Uterus (tissue), 4 donors: ENCODE measurements at places on chromosomes 13 and 19. TPM values are rescaled to one million over a fixed set of nuclear protein-coding genes. Genes with fewer than 3 reads are reported as not detected.

IZUMO2 gene
- not detected for total RNA-seq

CEACAM8 gene
- 0.51 TPM for total RNA-seq

RGS9BP gene
- not detected for total RNA-seq

TEX29 gene
- total RNA-seq: not detected

KCNRG gene
- total RNA-seq: 1.7 TPM

PSG11 gene
- not detected for total RNA-seq

SIGLEC5 gene
- total RNA-seq: 0.41 TPM

ATP13A1 gene
- total RNA-seq: 17.4 TPM

FCAR gene
- 2.1 TPM for total RNA-seq

STRN4 gene
- total RNA-seq: 55.1 TPM

LRRC63 gene
- total RNA-seq: not detected

GRCh38 chr19:49407079-49407478, 16.2 kb downstream of the PTH2 start:
- H3K36me3 ChIP-seq: no peaks in the 10 kb centered on the region
- no peak overlapping the region for H3K4me3 ChIP-seq
- no peaks in the 10 kb centered on the region for H3K4me1 ChIP-seq
- H3K27ac ChIP-seq: no peak overlapping the region

DNA sequence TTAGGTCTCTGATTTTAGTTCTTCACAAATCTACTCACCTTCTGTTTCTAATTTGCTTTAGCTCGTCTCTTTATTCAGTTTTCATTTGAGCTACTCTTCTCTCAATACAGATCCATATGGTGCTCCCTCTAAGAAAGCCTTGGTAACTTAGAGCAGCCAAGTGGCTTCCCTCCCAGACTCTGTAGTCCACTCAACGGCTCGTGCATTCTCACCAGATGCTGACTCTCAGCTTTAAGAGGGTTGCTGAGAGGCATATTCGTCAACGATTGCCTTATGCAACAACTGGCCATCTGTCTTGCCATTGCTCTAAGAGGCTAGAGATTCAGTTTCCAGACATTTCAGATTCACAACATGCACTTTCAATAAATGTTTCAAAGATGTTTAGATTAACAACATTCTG, 785.8 kb upstream of the SLC10A2 start:
- no peak overlapping the region for H3K27ac ChIP-seq
- no peaks in the 10 kb centered on the region for H3K36me3 ChIP-seq
- H3K4me3 ChIP-seq: no peak overlapping the region
- H3K4me1 ChIP-seq: no peaks in the 10 kb centered on the region
- H3K27me3 ChIP-seq: no peaks in the 10 kb centered on the region

DNA sequence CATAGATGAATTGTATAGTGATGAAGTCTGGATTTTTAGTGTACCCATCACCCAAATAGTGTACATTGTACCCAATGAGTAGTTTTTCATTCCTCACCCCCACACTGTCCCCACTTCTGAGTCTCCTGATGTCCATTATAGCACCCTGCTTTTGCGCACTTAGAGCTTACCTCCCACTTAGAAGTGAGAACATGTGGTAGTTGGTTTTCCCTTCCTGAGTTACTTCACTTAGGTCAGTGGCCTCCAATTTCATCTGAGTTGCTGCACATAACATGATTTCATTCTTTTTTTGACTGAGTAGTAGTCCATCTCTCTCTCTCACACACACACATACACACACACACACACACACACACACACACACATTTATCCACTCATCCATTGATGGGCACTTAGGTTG, 43.2 kb upstream of the ALOX5AP start:
- no peak overlapping the region for H3K4me3 ChIP-seq
- H3K27ac ChIP-seq: no peak overlapping the region
- no peak for DNase-seq
- peaks cover 4% of the 10 kb centered on the region for H3K4me1 ChIP-seq
- no peaks in the 10 kb centered on the region for H3K36me3 ChIP-seq
- no peaks in the 10 kb centered on the region for H3K27me3 ChIP-seq

DNA sequence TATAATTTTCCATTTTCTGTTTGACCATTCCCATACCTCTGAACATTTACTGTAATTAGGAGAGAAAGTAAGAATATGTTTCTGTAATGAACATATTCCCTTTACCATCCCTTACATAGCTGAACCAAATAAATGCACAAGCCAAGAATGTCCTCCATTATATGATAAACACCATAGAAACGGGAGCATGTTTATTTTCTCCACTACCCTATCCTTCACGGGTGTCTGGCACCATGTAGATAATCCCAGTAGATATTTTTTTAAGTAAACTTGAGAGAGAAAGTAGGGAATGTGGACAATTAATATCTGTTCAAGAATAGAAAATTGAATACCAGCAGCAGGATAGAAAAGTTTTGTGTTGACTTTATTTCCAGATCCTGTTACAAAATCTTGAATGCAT, 928.4 kb downstream of the EFNB2 start:
- H3K27me3 ChIP-seq: no peaks in the 10 kb centered on the region
- no peaks in the 10 kb centered on the region for H3K4me1 ChIP-seq
- DNase-seq: no peak
- no peak overlapping the region for H3K27ac ChIP-seq

DNA sequence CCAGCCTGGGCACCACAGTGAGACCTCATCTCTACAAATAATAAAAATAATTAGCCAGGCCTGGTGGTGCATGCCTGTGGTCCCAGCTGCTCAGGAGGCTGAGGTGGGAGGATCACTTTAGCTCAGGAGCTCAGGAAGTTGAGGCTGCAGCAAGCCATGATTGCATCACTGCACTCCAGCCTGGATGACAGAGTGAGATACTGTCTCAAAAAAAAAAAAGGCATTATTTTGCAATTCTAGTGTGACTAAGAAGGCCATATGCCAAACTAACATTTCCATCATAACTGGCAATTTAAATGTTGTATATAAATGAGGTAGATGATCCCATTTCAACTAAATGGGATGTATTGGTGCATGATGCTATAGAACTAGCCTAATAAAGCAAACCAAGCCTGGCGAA, 632.8 kb upstream of the KLF12 start:
- no peak for DNase-seq
- no peaks in the 10 kb centered on the region for H3K27me3 ChIP-seq
- no peaks in the 10 kb centered on the region for H3K36me3 ChIP-seq
- H3K27ac ChIP-seq: no peak overlapping the region
- H3K4me1 ChIP-seq: no peaks in the 10 kb centered on the region

DNA sequence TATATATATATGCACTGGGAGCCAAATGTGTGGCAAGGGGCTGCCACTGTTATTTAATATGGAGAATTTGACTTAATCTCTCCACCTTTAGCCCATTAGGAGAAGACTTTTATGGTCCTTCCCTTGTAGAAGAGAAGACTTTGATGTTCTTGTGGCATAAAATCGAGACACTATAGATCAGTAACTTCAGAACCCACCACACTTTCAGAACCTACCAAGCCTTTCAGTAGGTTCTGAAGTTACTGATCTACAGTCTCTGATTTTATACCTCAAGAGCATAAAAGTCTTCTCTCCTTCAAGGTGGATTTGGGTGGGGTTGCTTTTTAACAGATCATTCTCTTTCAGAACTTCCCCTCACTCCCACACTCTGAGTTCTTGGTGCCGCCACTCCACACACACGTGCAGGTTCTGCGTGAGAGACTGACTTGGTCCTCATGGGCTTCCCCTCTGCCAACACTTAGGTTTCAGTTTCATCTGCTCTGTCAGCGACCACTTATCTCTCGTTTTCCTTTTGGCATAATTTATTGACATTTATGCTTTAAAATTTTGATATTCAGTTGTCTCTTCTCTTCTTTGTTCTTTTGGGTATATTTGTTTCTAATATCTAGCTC, 213.4 kb upstream of the PCDH17 start:
- no peaks in the 10 kb centered on the region for H3K27me3 ChIP-seq
- H3K4me1 ChIP-seq: no peaks in the 10 kb centered on the region

- no peaks in the 10 kb centered on the region for H3K36me3 ChIP-seq
- no peaks in the 10 kb centered on the region for H3K4me1 ChIP-seq
- DNase-seq: no peak
- H3K4me3 ChIP-seq: no peak overlapping the region
- H3K27me3 ChIP-seq: no peaks in the 10 kb centered on the region
Measured at GRCh38 chr13:64912141-64912540, 2318.0 kb downstream of the PCDH9 start.

GRCh38 chr19:54660964-54661363, 1.8 kb upstream of the LILRB4 start:
- H3K27me3 ChIP-seq: no peaks in the 10 kb centered on the region
- H3K4me1 ChIP-seq: no peaks in the 10 kb centered on the region
- no peak overlapping the region for H3K27ac ChIP-seq

DNA sequence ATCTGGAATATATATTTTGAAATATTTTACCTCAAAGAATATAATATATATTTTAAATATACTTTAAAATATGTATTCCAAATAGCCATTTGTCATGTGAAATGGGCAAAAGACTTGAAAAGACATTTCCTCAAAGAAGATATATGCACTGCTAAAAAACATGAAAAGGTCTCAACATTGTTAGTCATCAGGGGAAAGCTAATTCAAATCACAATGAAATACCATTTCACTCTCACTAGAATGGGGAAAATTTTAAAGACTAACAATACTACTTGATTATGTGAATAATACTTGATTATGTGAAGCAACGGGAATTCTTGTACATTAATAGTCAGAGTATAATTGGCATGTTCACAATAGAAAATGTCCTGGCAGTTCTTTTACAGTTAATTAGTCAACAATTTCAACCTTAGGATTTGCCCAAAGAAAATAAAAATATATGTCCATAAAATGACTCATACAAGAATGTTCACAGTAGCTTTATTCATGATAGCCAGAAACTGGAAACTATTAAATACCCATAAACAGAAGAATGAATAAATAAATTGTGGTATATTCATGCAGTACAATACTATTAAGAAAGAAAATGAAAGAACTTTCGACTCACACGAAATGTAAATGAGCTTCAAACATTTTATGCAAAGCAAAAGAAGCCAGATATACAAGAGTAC, 6.8 kb upstream of the KBTBD6 start:
- no peaks in the 10 kb centered on the region for H3K36me3 ChIP-seq
- DNase-seq: no peak
- no peaks in the 10 kb centered on the region for H3K4me1 ChIP-seq
- H3K4me3 ChIP-seq: no peak overlapping the region
- H3K27ac ChIP-seq: no peak overlapping the region

DNA sequence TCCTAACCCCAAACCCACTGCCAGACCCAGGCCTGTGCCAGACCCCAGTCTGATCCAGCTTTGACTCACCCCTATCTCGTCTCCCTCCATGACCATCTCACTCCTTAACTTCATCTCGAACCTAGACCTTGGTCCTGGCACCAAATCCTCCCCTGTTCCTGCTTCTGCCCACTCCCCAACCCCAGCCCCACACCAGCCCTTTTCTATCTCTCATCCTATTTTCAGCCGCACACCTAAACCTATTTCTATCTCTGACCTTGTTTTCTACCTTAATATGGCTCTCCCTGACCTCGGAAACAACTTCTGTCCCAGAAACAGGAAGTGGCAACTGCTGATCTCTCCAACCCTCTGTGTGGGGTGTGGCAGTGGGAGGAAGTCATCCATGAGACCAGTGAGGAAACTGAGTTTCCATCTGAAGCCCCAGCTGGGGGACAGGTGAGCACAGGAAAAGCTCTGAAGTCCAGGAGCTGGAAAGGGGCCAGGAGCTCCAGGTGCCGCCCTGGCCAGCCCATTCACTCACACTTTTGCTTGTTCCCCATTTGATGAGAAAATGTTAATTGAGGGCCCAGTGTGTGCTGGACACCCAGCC, 13.7 kb downstream of the PTH2 start:
- H3K27me3 ChIP-seq: no peaks in the 10 kb centered on the region
- DNase-seq: no peak
- no peak overlapping the region for H3K4me3 ChIP-seq
- no peaks in the 10 kb centered on the region for H3K4me1 ChIP-seq
- no peak overlapping the region for H3K27ac ChIP-seq

DNA sequence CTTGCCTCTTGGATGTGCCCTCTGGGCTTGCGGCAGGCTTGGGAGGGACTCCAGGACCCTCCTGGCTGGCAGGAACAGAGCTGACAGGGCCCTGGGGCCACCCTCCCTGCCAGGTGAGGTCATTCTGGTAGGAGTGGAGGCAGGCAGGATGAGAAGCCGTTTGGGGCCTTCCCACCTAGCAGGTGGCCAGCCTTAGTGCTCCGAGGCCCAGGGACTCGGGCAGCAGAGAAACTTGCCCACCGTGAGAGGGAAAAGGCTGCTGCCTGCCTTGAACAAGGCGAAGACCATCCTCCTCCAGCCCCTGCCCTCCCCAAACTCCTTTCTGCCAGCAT, 8.5 kb downstream of the RFX1 start:
- H3K27me3 ChIP-seq: no peaks in the 10 kb centered on the region
- no peak overlapping the region for H3K27ac ChIP-seq
- no peaks in the 10 kb centered on the region for H3K36me3 ChIP-seq
- DNase-seq: no peak
- H3K4me3 ChIP-seq: no peak overlapping the region

- no peak overlapping the region for H3K4me3 ChIP-seq
- H3K27me3 ChIP-seq: no peaks in the 10 kb centered on the region
- no peak for DNase-seq
- H3K4me1 ChIP-seq: no peaks in the 10 kb centered on the region
Measured at GRCh38 chr13:48370815-48371214, 42.1 kb downstream of the LPAR6 start.

- no peaks in the 10 kb centered on the region for H3K36me3 ChIP-seq
- DNase-seq: no peak
- H3K4me3 ChIP-seq: no peak overlapping the region
- no peaks in the 10 kb centered on the region for H3K4me1 ChIP-seq
Measured at GRCh38 chr13:71368336-71368735, 498.7 kb downstream of the DACH1 start.

- no peak for DNase-seq
- no peaks in the 10 kb centered on the region for H3K27me3 ChIP-seq
- no peak overlapping the region for H3K27ac ChIP-seq
- H3K36me3 ChIP-seq: no peaks in the 10 kb centered on the region
- no peaks in the 10 kb centered on the region for H3K4me1 ChIP-seq
- no peak overlapping the region for H3K4me3 ChIP-seq
Measured at GRCh38 chr19:28468701-28469459, 744.1 kb downstream of the UQCRFS1 start.

DNA sequence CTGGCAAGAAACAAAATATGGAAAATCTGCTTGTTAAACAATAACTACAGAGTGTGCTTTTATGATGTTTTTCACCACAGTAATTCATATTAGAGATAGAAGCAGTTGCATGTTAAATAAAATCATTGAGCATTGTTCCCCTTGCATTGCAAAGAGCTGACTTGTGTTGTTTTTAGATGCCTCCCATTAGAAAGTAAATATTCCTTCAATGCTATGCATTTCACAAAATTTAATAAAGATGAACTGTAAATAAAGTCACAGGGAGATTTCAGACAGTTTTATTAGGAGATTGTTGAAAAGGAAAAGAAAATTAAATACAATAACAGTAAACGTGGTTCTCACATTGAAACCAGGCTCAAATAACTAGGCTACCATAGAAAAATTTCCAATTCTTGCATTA, 429.3 kb downstream of the DACH1 start:
- H3K27ac ChIP-seq: no peak overlapping the region
- no peaks in the 10 kb centered on the region for H3K36me3 ChIP-seq
- H3K4me1 ChIP-seq: no peaks in the 10 kb centered on the region
- H3K4me3 ChIP-seq: no peak overlapping the region
- DNase-seq: no peak
- no peaks in the 10 kb centered on the region for H3K27me3 ChIP-seq

GRCh38 chr19:11473725-11474124, 7.1 kb downstream of the ELAVL3 start:
- DNase-seq: no peak
- no peaks in the 10 kb centered on the region for H3K36me3 ChIP-seq
- no peaks in the 10 kb centered on the region for H3K27me3 ChIP-seq
- no peak overlapping the region for H3K4me3 ChIP-seq

GRCh38 chr19:39481676-39482075, 1.0 kb downstream of the TIMM50 start:
- H3K27me3 ChIP-seq: no peaks in the 10 kb centered on the region
- no peak for DNase-seq
- peak overlapping the region; percentile 81 for H3K4me3 ChIP-seq
- no peaks in the 10 kb centered on the region for H3K36me3 ChIP-seq
- H3K27ac ChIP-seq: no peak overlapping the region
